ENCODE measurements at places on chromosomes 4 and X.
A peak's percentile ranks its signal among the peaks of the same experiment; 100 is the strongest.

- no peak for DNase-seq
- peaks cover 1% of the 10 kb centered on the region for H3K27me3 ChIP-seq
- no peak overlapping the region for H3K27ac ChIP-seq
- no peak overlapping the region for H3K4me3 ChIP-seq
- H3K4me1 ChIP-seq = no peaks in the 10 kb centered on the region
Observed at GRCh38 chr4:141541851-141542250, 94.5 kb upstream of the IL15 start.

- H3K27me3 ChIP-seq = no peaks in the 10 kb centered on the region
- H3K4me3 ChIP-seq = no peak overlapping the region
- H3K4me1 ChIP-seq = peaks cover 12% of the 10 kb centered on the region
- H3K36me3 ChIP-seq = peaks cover 15% of the 10 kb centered on the region
Observed at GRCh38 chr4:88054901-88055300, 47.5 kb downstream of the PKD2 start.

- H3K4me3 ChIP-seq = peak overlapping the region; percentile 92
- H3K4me1 ChIP-seq = peaks cover 3% of the 10 kb centered on the region
- no peak for DNase-seq
- peaks cover 2% of the 10 kb centered on the region for H3K27me3 ChIP-seq
Observed at GRCh38 chrX:103311399-103311780, 600 bp upstream of the BEX2 start.

- peak overlapping the region; percentile 37 for H3K4me3 ChIP-seq
- DNase-seq = no peak
- no peaks in the 10 kb centered on the region for H3K27me3 ChIP-seq
- H3K27ac ChIP-seq = no peak overlapping the region
Observed at GRCh38 chrX:18099745-18100144, 120.9 kb downstream of the BEND2 start.
